Frontal cortex (tissue), 4 donors: ENCODE measurements at places on chromosomes 11 and 22. TPM values are rescaled to one million over a fixed set of nuclear protein-coding genes. Genes with fewer than 3 reads are reported as not detected.

Gene P2RY6
- under 0.01 TPM for total RNA-seq

Gene TRIOBP
- 10.6 TPM for total RNA-seq

Gene CD248
- 1.2 TPM for total RNA-seq

Gene CALCA
- not detected for total RNA-seq

DNA sequence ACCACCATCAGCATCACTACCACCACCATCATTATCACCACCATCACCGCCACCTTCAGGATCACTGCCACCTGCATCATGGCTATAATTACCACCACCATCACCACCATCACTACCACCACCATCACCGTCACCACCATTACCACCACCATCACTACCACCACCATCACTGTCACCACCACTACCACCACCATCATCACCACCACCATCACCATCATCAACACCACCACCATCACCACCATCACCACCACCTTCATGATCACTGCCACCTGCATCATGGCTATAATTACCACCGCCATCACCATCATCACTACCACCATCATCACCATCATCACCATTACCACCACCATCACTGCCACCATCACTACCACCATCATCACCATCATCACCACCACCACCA lies 23.5 kb downstream of the CACNG2 start:
- DNase-seq = no peak

GRCh38 chr11:88158081-88158480 lies 17.2 kb downstream of the RAB38 start:
- no peak for DNase-seq
